ENCODE measurements at places on chromosomes 11 and 22.

GRCh38 chr11:56841210-56841810 is 92.8 kb upstream of the OR9G4 start:
- DNase-seq: peak; percentile 34

- no peak for DNase-seq
These were observed 226.1 kb upstream of the FAT3 start for GRCh38 chr11:91998481-91998880.

GRCh38 chr22:45784357-45785277 is 113.0 kb downstream of the ATXN10 start:
- no peak for DNase-seq

GRCh38 chr11:60345489-60345888 is 18.4 kb downstream of the MS4A6E start:
- peak; percentile 9 for DNase-seq

GRCh38 chr11:27241311-27242122 is 121.5 kb downstream of the CCDC34 start:
- no peak for DNase-seq

GRCh38 chr11:17734986-17735817 is 621 bp downstream of the KCNC1 start:
- peak; percentile 41 for DNase-seq

DNA sequence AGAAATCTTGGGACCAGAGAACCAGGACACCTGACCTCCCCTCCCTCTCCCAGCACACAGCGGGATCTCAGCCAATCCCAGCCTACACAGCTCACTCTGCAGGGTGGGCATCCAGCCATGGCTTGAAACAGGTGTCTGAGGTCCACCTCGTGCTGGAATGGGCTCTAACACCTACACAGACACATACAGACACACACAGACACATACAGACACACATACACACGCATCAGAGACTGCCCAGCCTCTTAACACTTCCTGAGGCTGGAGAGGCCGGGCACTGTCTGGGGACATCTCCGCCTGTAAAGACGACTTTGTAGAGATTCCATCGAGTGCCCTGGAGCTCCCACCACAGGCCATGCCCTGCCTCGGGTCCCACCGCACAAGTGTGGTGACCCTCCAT is 36.7 kb downstream of the CAPN1 start:
- DNase-seq: no peak

DNA sequence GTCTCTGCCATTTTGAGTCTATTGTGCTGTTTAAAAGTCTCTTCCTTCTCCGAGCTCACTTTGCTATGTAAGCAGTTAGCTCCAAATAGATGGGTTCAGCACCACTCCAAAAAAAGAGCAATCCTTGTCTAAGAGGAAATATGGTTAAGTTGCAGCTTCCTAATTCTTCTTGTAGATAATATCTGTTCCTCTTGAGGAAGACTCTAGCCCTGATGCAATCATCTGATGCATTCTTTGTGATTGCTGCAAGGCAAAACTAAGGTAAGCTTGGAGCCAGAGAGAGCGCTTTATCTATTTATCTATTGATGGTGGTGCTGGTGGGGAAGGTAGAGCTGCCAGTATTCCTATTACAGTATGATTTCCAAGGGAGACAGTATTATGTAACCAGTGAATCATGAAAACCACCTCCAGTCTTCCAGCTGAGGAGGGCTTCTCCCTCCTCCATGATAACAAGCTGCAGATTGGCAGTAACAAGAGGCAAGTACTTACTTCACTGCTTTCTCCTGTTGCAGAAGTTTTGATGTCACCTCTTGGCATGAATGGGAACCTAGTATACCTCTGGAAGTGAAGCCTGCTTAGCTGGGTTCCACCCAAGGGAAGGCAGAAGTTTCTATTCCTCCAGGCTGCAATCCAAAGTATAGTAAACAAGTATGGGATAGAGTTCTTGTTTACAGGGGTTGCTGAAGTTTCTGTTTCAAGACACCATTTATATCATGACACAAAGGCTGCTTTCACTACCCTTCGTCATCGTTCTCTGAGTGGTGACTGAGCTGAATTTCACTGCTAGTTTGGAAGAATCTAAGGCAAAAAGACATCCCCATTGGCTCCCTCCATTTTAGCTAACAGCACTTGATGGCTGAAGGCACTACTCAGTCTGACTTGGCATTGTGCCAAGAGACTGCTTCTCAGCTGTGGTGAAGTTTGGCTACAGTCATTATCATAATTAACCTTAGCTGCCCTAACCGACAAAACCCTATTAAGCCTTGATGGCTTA is 49.7 kb downstream of the FDX1 start:
- peak; percentile 25 for DNase-seq

GRCh38 chr11:134754521-134755198 is 342.6 kb upstream of the B3GAT1 start:
- no peak for DNase-seq

GRCh38 chr11:17978553-17979287 is 34.1 kb downstream of the SERGEF start:
- peak; percentile 62 for DNase-seq

DNA sequence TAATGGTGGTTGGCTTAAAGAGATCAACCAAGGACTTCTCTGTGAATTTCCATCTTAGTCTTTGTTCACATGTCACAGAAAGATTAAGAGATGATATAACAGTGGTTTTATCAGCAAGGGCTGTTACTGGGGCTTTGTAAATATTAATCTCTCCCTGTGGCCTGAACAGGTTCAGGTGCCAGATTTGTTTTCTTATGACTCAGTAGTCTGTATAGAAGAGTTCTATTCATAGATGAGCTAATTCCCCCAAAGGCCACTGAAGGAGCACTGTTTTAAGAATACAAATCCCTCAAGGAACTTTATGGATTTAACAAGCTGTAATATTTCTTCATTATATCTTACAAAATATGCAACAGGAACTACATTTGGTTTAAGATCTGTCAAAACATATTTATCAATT is 50.4 kb downstream of the TCP11L1 start:
- no peak for DNase-seq

GRCh38 chr11:114078423-114078822 is 18.9 kb downstream of the ZBTB16 start:
- DNase-seq: no peak

GRCh38 chr22:48961705-48962104 is 866.0 kb downstream of the BRD1 start:
- no peak for DNase-seq

DNA sequence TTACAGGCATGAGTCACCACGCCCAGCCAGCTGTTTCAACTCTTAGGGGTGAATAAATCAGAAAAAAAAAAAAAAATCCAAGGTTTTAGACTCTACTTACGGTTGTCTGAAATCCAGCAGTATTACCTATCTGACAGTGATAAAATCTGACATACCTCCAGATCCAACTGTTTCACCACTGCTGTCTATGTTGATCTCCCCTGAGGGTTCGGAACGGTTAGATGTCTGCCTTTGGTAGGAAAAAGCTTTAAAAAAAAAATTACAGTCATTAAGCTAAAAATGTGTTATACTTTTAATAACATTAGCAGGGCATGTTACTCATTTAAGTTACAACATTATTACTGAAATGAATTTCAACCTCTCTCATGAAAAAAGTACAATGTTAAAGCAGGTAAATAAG is 21.1 kb downstream of the NCAPD3 start:
- DNase-seq: no peak

GRCh38 chr11:534396-535209 is 773 bp downstream of the HRAS start:
- DNase-seq: no peak

DNA sequence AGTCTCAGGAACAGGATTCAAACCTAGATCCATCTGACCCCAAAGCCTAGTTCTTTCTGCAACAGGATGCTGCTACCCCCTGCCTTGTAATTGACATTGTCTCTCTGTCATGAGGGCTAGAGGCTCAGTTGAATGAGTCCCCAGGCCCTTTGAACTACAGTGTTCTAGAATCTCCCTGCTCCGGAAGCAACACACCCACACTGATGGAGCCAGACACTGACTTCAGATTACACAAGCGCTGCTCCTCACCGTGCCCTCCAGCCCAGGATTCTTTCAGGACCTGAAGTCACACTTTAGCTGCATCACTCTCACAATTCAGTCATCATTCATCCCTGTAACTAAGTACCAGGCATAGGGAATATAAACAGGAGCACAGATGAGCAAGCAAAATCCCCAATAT is 69.6 kb downstream of the RAB30 start:
- DNase-seq: no peak

DNA sequence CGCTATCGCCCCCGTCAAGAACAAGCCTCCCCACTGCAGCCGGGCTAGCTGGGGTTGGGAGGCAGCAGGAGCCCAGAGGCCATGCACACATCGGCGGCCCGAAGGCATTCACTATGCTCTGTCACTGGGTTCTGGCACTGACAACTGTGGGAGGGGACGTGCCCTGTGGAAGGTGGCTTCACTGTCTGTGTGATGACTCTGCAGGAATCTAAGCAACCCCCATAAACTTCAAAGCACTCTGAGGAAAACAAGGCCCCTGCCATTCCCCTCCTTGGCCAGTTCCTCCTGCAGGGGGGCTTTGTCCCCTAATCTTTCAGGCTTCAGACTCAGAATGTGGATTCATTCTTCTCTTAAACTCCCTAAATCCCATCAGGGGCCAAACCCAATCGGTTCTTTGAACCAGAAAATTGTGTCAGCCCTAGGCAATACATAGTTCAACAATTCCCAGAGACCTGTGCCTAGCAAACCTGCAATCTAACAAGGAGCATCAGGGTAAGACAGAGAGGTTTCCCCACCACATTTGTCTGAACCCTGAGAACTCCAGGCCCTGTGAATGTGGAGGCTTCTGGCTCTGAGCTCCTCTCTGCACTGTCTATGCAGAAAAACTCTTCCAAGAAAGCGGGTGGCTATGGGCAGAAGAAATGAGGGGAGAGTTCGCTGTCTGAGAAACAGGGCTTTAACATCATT is 1477.2 kb downstream of the TBC1D22A start:
- DNase-seq: no peak

- peak; percentile 81 for DNase-seq
These were observed 103.4 kb upstream of the NECTIN1 start for GRCh38 chr11:119832202-119832935.

DNA sequence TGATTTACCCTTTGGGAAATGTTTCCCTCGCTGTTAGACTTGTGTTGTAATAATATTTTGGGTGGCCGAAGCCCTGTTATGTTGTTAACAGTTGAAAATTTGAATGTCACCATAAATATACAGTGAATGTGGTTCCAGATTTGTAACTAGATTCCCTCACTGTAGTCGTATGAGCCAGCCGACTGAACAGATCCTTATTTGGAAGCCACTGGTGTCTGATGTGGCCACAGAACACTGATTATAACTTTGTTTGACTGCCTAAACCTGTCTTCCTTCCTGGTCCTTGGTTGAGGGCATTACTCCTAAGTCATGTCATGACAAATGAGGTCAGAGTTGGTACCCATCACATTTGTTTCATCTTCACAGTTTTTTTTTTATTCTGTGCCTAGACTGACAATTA is 45.4 kb downstream of the YAP1 start:
- DNase-seq: no peak

DNA sequence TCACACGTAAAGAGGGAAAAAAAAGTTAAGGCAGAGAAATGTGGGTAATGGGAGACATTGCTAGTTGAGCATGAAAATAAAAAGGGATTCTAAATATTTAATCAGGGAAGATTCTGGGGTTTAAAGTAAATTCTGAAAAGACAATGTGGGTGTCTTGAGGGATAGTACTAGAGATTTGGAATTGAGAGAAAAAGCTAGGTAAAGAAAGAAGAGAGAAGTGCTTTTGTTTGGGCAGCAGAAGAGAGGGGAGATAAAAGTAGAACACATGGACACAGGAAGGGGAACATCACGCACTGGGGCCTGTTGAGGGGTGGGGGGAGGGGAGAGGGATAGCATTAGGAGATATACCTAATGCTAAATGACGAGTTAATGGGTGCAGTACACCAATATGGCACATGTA is 3.5 kb upstream of the YPEL4 start:
- DNase-seq: no peak

GRCh38 chr11:73320763-73321603 is 12.9 kb downstream of the ARHGEF17 start:
- DNase-seq: no peak

GRCh38 chr22:45450921-45451651 is 37.6 kb downstream of the RIBC2 start:
- DNase-seq: no peak

- DNase-seq: no peak
These were observed 22.8 kb downstream of the PITPNB start for GRCh38 chr22:27896245-27896644.

DNA sequence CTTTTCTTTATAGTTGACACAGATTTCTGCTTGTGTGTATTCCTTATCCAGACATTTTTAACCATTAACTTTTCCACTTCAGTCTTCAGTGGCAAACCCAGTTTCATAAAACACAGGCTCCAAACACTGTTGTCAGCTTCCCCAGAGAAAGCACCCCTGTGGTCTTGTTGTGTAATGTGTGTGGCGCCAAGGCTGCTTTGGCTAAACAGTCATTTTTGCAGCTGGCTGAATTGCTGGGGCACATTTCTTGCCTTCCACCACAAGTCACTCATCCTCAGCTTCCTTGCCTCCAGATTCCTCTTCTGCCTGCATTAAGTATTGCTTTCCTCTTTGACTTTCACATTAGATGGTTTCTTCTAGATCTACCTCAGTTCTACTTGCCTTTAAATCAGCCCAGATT is 40.5 kb downstream of the ARHGAP1 start:
- DNase-seq: no peak

GRCh38 chr11:85620256-85620655 is 6.9 kb downstream of the DLG2 start:
- no peak for DNase-seq

DNA sequence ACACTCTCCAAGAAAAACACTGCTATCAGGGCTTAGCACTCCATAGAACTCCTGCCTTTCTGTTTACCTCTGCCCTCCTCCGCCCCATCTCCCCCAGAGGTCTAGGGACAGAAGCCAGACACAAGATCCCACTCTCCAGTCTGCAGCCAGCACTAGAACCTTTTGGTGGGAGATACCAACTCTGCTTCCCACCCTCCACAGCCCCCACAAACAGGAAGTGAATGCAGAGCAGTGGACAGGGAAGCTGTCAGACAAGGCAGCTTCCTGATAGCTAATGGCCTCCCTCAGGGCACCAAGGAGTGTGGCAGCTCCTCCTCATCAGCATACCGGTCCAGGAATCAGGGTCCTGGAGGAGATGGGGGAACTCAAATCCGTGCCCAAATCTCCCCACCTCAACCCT is 5.1 kb downstream of the SCN4B start:
- no peak for DNase-seq

- DNase-seq: no peak
These were observed 63.4 kb downstream of the FLI1 start for GRCh38 chr11:128757235-128757711.

- DNase-seq: no peak
These were observed 22.9 kb downstream of the RAB38 start for GRCh38 chr11:88152381-88152780.

- peak; percentile 55 for DNase-seq
These were observed 82.3 kb upstream of the EED start for GRCh38 chr11:86162239-86162638.

DNA sequence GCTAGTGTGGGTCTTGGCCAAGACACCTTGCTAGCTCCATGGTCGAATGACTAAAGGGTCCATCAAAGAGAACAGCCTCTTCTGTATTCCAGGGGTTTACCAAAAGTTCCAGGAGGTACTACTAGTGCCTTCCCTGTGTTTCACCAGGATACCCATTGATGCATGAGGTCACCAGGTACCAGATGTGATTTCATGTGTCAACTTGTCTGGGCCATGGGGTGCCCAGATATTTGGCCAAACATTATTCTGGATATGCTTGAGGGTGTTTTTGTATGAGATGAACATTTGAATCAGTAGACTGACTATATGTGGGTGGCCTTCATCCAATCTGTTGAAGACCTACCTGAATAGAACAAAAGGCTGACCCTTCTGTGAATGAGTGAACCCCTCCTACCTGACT is 92.8 kb downstream of the GALNT18 start:
- no peak for DNase-seq

- no peak for DNase-seq
These were observed 40.2 kb downstream of the TSPAN18 start for GRCh38 chr11:44766972-44767278.

- DNase-seq: no peak
These were observed 5.1 kb upstream of the INTS4 start for GRCh38 chr11:77999446-78000030.
